ENCODE measurements at places on chromosomes 13 and 19.

- no peak for DNase-seq
Observed at GRCh38 chr19:38743394-38744297, 628 bp downstream of the CAPN12 start.

DNA sequence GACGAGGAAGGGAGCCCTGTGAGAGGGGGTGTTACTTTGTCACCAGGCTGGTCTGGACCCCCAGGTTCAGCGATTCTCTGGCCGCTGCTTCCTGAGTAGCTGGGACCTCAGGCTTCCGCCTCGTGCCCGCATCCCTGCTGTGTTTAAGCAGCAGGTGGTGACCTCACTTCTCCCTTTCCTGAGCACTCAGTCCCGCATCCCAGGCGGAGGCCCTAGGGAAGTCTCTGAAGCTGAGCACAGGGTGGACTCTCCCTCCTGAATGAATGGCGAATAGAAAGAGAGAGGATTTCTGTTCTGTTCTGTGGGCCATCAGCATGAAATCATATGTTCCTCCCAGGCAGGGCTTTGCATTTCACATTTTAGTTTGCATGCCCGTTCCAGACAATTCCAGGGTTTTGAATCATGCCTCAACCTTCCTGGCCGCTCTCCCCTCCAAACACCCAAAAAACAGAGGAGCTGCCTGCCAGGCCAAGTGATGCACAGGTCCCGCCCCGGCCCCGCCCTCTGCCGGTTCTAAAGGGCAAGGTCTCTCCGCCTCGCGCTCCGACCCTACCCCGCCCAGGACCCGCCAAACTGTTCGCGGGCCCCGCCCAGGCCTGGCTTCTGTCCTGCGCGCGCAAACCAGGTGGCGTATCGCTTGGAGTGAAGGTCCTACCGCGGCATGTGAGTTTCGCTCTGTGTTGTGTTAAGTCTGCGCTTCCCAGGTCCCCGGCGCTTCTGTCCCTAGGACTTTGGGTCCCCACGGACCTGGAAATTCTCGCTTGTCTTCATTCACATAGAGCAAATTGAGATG lies 35.1 kb upstream of the ZNF808 start:
- DNase-seq, result no peak

DNA sequence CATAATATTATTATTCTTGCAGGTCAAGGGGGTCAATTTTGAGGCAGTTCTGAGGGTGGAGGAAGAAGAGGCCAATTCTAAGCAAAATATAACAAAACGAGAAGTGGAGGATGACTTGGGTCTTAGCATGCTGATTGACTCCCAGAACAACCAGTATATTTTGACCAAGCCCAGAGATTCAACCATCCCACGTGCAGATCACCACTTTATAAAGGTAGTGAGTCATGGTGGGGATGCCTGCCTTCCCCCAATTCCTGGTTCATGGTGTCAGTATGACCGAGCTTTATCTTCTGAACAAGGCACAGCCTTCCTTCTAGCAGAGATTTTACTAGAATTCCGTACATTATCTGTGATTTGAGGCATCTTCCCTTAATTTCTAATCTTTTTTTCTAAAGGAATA lies 9.4 kb upstream of the DCUN1D2 start:
- peak; percentile 42 for DNase-seq

- no peak for DNase-seq
Observed at GRCh38 chr13:42907745-42908144, 84.3 kb downstream of the EPSTI1 start.

DNA sequence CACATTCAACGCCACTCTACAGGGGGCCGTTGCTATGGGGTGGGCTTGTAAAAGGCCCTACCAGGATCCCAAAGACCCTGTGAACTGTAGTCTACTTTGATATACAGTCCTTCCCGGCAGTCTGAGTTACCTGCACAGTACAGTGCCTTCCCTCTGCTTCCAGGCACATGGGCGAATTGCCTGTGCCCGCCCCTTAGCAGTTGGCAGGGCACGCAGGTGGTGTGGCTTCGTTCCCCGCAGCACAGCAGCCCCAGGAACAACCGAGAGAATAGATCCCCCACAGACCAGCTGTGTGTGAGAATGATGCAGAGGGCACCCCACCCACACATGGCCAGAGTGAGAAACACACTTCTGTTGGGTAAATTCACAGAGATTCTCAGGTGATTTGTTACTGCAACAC lies 60.6 kb downstream of the MRPL57 start:
- DNase-seq, result no peak

DNA sequence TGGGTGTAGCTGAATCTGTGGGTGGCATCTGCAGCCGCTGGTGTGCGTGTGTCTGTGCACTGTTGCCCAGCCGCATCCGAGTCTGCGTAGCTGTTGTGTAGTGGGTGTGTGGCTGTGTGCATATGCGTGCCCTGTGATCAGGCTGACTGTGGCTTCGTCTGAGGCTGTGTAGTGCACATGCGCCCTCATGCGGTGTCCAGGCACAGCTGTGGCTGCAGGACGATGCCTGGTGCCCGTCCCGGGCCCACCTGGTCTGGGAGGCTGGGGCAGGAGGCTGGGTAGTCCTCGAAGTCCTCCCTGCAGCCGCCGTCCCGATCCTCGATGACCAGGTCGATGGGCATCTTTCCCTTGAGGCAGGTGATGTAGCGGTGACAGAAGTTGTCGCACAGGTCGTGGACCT lies 4.9 kb downstream of the MEIS3 start:
- no peak for DNase-seq

DNA sequence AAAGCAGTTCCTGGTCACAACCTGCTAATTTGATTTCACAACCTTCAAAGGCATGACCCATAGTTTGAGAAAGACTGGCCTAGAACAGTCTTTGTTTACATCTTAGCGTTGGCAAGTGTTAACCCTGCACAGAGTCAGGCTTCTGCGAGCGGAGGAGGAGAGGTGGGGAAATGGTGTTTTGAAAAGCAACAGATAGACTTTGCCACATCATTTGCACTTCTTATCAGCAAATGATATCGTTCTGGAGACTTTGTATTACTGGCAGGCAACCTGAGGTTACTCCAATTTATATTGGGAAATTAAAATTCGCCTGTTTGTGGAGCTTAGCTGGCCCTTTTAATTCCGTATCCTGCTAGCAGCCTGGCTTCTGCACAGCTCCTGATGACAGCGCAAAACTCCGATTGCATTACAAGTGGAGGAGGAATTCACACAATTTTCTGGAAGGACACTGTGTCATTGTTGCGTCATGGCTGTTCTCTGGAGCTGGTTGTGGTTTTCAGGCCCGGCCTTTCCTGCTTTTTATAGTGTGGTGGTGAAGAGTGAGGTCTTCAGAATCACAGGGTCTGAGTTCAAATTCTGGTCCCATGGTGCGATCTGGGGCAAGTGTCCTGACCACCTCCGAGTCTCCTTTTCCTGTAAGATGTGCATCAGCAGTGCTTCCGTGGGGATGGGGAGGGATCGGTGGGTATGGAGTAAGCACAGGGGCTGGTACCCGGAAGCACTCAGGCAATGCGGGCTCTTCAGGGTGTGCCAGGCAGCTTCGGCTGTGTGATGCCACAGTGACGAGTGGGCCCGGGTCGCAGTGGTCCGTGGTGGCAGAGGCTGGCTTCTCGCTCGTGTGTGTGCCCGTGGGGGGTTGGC lies 49.1 kb upstream of the EHD2 start:
- DNase-seq, result peak; percentile 94

- no peak for DNase-seq
Observed at GRCh38 chr13:44393391-44393790, 19.8 kb downstream of the SERP2 start.

DNA sequence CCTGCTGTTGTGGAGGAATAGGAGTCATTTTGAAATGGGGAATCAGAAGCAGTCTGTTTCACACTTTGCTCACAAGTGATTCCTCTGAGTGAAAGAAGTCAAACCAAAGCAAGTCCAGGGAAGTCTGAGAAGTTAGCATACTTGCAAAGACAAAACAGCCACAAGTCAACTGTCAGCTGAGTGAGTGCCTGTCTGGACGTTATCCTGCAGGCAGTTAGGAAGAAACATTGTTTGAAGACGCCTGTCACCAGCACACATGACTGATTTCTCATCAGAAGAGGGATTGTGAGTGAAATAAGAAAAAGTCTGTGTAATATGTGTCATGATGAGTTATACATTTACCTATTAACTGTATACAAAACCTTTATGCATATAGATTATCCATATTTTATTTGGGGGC lies 153.5 kb downstream of the KCNRG start:
- DNase-seq, result no peak

DNA sequence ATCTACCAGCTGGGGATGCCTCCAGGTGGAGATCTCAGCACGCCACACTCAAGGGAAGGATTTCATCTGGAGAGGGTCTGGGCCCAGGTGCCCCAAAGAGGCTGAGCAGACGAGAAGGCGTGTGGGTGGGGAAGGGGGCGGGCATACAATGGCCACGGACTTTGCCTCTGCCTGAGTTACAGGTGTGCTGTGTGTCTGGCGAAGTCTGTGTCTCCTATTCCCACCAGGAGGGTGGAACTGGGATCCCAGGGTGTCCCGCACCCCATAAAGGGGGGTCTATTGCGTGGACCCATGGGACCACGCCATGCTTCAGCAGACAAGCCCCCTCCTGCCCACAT lies 3.6 kb downstream of the TLE2 start:
- DNase-seq, result no peak

DNA sequence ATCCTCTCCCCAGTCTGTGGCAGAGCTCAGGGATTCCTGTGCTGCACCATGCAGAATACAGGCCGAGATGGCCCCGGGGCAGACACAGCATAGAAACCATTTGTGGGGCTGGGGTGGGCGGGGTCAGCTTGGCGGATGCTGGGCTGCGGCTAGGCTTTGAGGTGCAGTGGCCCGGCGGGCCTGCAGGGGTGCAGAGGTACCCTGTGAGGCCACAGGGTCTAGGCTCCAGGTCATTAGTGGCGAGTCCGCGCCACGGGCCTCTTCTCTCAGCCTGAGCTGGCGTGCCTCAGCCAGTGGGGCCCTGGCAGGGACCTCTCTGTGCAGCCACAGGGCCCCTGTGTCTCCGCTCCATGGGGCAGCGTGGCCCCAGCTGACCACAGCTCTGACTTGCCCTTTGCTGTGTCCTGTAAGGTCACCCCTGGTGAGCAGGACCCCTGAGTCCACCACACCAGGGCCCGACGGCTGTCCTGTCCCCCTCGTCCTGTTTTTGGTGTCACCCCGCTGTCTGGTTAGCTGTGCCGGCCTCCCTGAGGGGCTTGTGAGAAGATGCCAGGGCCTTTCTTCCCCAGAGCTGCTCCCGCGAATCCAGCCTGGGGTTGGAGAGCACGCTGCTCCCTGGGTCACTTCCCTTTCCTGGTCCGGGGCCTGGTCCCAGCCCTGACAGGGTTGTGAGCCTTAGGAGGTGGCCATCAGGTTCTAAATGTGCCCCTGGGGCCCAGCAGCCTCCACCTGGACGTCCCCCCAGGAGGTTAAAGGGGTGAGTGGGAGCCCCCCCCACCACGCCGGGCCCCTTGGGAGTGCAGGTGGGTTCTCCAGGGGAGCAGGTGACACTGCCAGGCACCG lies 12.1 kb downstream of the KDM4B start:
- no peak for DNase-seq

DNA sequence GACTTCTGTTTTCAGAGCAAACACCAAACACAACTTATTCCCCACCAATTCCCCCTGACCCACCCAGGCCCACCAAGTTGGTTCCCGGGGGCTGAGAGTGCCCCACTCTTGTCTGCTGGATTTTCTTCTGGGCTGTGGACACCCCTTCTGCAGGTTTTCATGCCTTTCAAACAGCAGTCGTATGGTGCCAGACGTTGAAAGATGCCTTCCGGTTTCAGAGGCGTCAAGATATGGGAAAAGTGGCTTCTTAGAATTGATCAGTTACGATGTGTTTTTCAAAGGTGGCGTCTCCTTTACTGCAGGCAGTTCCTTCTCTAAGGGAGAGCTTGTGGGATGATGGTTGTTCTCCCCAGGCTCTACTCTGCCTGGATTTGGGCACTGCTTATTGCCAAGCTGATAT lies 12.7 kb downstream of the CLEC11A start:
- DNase-seq, result no peak

- DNase-seq, result peak; percentile 15
Observed at GRCh38 chr13:109985871-109986450, 199.6 kb upstream of the IRS2 start.

DNA sequence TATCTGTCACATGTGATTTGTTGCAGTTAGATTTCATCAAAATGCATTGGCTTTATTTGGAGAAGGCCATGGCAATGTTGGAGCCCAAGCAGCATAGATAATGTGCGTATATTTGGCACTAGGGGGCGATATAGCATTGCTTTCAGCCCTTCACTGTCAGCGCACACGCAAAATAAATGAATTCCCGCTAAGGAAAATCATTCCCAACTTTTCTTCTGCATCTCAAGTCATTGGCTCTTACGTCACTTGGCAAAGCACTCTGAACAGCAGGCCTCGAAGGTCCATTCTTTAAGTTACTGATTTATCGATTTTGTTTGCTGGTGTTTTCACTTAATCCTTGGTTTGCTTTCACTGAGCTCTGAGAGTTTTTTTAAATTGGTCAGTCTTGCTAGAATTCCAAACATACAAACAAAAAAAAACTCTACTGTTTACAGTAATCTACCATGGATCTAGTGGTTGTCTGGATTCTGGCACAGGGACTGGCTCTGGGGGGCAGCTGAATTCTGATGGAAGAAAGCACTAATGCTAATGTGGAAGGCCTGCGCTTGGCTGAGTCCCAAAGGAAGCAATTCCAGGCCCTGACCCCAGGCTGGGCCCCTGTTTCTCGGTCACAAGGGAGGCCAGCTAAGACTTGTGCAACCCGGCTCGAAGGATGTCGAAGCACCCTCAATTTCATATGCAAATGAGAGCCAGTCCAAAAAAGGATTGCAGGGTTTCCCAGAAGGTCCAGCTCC lies 97.7 kb upstream of the IPO5 start:
- DNase-seq, result peak; percentile 45

DNA sequence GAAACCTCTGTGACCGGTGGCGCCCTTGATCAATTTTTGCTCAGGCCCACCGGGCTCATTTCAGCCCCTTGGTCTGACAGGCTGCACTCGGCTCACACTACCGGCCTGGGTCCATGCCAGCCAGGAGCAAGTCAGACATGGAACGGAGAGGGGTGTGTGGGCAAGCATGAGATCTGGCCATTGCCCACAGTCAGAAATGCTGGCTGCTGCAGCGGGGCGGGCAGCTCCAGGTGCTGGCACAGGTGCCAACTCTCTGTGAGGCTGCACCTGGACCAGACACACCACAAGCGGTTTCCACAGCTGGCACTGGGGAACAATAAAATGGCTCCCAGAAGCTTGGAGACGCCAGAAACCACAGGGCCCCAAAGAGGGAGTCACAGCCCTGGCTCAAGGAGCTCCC lies 43.6 kb upstream of the LPAR6 start:
- no peak for DNase-seq

GRCh38 chr19:30704771-30705330 lies 332.7 kb downstream of the ZNF536 start:
- DNase-seq, result no peak

- DNase-seq, result no peak
Observed at GRCh38 chr19:5216141-5216847, 124.3 kb downstream of the PTPRS start.
